Stimulated activated CD8-positive, alpha-beta memory T cell treated with anti-CD3 and anti-CD28 coated beads, Interleukin-12 subunit alpha, Interleukin-12 subunit beta, amount 100 ng/mL, for 1 hour (primary cell): ENCODE measurements at places on chromosomes 3 and 15.

DNA sequence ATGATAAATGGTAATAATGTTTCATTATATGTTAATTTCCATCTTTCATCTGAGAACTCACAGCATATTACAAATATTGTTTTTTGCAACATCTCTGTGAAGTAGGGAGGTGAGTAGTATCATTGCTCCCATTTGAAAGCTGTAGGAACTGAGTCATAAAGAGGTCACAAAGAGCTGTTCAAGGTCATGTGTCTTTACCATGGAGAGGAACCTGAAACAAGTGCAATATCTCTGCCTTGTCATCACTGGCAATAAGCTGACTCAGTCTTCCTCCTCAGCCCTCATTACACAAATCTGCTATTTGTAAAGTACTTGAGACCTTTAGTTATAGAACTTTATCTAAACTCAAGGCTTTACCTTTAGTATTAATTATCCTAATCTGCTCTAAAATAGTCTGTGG, 4.4 kb upstream of the ATP13A4 start:
- DNase-seq: no peak

DNA sequence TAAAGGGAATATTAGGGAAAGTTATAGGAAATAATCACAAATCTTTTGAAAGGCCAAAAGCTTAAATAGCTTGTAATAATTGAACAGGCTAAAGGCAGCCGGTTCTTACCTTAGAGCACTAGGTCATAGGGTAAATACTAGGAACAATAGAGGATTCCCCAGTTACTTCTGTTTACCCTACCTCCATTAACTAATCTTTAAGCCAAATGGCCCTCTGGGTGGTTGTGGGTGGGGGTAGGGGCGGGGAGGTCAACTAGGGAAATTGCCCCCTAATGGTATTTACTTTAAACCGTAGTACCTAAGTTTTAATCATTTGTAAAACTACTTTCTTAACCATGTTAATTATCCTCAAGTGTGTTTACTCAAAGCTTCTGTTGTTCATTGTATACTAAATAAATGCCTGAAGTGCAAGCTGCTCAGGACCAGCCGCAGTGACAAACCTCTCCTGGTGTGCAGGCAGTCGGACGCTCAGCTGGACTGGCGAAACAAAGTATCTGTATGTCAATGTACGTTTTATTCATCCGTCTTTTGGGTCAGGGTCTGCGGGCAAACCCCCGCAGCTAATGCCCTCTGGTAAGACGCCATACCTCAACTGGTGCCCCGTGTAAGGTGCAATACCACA, 18.9 kb downstream of the MAGEL2 start:
- no peak for DNase-seq

DNA sequence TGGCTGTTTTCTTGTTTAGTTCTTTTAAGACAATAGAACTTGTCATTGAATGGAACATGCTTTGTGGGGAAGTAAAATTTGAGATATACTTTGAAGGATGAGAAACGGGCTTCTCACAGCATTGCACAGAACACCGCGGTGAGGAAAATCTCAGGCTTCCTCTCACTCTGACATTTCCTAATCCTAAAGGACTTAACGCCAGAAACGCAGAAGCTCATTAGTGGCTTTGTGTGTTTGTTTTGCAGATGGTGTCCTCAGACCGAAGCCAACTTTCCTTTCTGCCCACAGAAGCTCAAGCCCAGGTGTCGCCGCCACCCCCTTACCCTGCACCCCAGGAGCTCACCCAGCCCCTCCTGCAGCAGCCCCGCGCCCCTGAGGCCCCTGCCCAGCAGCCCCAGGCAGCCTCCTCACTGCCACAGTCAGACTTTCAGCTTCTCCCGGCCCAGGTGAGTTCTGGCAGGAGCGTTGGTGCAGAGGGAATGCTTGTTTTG, 78.9 kb upstream of the BLM start:
- no peak for DNase-seq

DNA sequence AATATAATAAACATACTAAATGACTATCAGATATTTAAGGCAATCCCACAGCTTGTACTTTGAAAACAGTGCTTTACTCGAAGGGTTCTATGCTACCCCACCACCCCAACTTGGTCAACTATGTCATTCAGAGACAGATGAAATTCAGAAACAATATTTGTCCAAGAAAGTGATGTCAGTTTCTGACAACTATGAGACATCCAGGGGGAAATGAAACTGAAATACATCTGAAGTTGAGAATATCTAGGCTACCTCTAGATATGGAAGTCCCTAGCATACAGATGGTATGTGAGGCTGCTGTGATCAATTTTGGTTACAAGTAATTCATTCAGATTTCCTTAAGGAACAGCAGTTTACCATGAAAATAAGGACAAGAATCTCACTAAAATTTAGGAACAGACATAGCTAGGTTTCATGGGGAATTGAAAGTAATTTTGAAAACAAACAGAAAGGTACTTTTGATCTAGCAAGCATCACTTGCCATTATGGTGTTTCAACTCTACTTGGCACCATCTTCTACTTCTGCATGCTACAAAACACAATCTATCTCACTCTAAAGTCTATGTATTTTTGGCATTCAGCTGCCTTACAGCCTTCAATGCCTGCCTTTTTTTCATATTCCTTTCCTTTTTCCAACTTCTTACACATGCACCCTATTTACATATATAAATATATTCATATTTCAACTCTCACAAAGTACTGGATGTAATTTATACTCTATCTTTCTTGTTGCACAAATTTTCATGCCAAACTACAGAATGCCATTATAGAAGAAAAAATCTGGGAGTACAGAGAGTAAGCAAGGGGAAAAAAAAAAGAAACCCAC, 21.7 kb downstream of the ATG3 start:
- DNase-seq: no peak

DNA sequence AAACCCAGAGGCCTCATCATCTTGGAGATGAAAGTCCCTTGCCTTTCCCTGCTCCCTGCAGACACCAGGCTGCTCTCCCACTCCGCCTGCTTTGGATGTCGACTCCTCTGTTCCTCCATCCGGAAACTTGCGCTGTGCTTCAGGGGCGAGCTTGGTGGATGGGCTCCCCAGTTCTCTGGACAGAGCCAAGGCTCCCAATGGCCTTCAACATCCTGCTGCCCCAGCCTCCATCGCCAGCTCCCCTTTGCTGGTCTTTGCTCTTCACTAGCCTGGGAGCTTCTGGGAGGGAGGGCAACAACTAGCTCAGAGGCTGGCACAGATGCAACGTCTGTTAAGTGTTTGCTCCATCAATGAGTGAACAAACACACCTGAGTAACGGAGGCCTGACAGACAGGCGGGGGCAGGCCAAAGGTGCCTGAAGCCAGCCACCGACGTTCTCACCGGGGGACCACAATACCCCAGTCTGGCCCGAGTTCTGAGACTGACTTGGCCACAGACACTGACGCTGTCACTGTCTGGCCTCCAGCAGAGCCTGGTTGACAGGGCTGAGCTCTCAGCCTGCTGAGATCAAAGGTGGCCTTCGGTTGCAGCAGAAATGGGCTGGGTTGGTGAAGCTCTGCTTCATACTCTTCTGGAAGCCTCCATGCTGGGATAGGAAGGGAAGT, 39.0 kb downstream of the RGMA start:
- no peak for DNase-seq

- no peak for DNase-seq
Measured at GRCh38 chr3:125147491-125147820, 65.1 kb downstream of the SLC12A8 start.

DNA sequence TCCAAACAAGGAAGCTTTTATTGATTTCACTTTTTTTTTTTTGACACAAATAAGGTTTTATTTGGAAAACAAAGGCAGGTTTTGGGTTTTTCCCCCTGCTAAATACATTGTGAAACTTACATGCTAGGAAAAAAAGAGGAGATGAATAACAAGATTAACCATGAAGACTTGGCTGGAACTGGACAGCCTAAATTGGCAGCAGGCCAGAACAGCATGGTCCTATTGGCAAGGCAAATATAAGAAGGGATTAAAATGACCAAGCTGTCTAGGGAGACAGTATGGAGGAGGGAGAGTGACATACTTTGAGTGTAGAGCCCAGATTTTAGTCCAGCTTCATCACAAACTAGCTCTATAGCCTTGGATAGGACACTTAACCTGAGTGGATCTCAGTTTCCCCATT, 63.9 kb upstream of the BBX start:
- no peak for DNase-seq

DNA sequence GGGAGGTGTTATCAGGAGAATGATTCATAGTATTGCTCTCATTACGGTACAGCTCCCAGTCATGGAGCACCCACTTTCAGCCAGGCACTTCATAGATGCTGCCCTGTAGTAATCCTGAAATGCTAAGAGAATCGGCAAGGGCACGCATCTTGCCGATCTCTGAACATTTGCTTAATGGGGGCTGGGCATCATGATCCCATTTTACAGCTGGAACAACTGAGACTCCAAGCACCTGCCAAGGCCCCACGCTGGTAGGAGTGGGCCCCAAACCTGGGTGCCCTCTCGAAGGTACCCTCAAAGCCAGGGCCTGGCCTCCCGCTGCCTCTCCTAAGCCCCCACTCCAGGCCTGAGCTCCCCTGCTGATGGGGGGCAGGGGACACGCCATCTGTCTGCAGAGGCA, 47.3 kb downstream of the RPN1 start:
- DNase-seq: no peak

DNA sequence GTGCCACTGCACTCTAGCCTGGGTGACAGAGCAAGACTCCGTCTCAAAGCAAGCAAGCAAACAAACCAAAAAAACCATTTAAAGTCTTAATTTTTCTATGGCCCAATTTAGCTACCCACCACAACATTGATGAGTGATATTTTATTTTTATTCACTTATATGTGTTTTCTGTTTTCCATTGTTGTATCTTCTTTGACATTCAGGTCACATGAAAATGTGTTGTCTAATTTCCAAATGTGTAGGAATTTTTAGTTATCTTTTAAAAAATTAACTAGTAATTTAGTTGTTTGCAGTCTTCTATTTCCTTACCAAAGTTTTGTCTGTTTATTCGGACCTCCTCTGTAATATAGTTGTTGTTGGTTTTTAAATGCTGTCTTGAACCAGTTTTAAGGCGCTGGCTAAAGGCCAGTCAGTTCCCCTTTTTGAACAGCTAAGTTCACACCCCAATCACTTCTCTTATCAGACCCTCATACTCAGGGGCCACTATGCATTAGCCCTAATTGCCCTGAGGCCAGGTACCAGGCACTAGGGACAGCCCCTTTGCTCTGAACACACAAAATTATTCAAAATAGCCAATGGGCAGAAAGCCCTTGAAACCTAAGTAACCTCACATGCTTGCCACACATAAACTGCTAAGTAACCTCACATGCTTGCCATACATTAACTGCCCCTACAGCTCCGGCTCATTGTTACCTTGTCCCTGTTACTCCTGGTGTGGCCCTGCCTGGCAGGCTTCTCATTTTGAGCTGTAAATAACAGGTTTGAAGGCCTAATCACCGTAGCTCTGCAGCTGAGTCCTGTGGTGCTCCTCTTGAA, 4.3 kb upstream of the CCR4 start:
- DNase-seq: no peak

GRCh38 chr15:40960151-40960885, 7.0 kb downstream of the CHAC1 start:
- DNase-seq: no peak

GRCh38 chr3:129616291-129616690, 9.8 kb upstream of the PLXND1 start:
- no peak for DNase-seq

GRCh38 chr3:102004561-102004960, 155.2 kb downstream of the NFKBIZ start:
- DNase-seq: no peak

GRCh38 chr3:42991341-42992315, 12.5 kb downstream of the GASK1A start:
- DNase-seq: no peak

DNA sequence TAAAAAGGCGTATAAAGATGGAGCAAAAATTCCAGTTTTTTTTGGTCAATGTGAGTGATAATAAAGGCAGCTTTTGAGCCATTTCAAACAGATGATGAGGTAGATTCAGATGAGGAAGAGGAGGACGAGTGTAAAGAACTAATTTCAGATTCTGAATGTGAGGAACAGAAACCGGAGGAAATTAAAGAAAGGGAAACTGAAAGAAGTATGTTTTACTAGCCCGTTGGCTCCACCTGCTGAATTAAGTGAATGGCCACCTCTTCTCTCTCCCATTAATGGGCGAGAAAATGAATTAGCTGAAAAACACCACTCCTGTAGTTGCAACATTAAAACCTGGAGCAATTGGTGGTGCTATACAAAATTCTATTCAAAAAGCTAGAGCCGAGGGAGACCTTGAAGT, 55.4 kb downstream of the CYP19A1 start:
- DNase-seq: no peak

DNA sequence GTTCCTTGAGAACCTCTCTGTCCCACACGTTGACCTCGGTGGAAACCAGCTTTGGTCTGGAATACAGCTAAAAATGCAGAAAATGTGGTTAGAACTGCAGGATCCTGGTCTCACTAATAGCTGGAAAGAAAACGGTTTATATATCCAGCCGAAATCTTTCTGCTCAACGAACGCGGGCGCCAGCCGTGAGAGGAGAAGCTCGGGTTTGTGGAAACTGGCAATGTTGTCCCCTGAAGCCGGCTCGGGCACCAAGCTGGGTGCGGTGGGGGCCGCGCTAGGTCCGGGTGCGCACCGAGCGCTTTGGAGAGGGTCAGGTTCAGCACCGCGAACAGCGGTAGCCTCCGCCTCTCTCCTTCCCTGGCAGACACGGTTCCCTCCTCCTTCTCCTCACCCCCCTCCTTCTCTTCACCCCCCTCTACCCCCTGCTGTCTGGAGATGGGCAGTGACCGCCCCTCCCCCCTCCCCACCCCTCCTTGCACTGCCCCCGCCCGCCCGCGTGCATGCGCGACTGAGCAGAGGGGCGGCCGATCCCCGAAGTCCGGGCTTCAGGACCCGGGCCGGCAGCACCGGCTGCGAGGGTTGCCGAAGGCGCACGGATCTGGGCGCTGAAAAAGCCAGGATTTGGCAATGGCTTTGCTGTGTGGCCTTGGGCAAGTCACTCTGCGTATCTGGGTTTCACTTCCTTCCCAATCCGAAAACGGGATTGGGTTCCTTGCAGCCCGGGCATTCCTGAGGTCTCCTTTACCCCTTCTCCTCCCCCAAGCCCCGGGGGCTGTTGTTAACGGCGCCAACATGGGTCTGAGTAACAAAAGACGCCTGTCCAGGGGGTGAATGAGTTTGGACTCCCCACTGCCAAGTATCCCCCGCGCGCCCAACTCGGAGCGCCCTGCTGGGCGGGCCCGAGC, at the start of gene SKOR1:
TSS of gene SKOR1 (plus strand) at position 534 of the 905 bp plus-strand sequence. CDS start at position 628, 94 bp downstream.
- no peak for DNase-seq

GRCh38 chr3:142586803-142587406, 8.4 kb upstream of the ATR start:
- no peak for DNase-seq

- no peak for DNase-seq
Measured at GRCh38 chr3:153974614-153975013, 146.6 kb upstream of the ARHGEF26 start.

DNA sequence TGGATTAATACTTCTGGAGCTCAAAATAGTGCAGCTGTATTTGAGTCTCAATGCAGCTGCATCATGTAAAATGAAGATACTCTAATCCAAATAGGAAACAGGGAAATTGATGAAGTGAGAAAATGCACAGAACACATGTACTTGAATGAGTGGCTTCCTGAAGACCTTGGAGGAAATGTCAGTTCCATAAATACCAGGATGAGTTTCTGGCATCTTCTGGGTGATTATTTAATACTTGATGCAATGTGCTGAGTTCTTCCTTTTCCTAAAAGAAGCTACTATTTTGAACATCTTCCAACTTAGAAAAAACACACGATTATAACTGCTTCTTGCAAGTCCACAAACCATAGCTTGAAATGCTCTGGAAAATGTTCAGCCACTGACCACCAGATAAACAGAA, 162.8 kb downstream of the SLC9A9 start:
- DNase-seq: no peak
